GDM1 (cell line): ENCODE measurements at places on chromosomes 5 and 9.

DNA sequence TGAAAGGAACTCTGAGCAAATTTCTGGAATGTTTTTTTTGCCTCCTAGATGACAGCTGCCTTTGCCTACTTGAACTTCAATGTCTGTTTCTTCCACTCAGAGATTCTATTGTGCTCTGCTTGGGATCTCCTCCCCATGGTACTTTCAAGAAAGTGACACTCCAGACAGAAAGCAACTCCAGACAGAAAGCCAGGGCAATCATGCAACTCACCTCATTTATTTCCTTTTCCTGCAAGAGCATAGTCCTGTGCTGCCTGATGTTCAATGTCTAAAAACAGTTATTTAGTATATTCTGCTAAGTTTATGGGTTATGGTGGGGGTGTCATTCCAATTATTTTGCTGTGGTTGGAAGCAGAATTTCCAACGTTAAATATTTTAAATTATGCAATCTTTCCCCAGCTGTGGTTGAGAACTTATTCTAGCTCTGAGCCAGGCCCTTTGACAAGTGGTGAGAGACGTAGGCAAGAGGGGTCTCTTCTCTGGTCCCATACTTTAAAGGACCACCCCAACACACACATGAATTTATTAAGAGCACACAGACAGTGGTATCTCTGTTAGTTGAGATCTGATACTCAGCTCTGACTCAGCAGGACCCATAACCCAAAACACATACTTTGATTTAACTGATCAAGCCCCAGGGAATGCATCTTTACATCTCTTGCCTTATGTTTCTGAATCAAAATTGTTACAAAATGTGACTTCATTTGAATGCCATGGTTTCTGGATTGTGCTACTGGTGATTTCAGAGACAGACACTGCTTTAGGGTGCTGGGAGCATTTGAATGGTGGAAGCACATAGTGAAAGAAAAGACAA is 39.5 kb upstream of the MAMDC2 start:
- DNase-seq: no peak

- DNase-seq: no peak
Measured at GRCh38 chr9:27457445-27457844, 66.6 kb upstream of the IFNK start.

DNA sequence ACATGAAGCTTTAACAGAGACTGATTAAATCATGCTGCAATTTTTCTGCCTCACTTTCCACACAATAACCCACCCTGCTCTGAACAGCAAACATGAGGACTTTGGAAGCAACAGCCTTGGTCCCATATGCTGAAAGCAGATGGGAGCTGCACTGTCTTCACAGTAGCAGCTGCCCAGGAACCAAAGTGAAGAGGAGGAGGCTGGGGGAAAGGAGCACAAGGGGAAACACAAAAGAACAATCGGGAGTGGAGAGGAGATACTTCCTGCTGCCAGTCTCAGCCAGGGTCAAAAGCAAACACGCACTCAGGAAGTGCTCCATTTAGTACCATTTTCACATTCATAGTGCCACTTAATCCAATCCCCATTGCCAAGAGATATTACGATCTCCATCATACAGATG is 183.3 kb upstream of the PUM3 start:
- no peak for DNase-seq

DNA sequence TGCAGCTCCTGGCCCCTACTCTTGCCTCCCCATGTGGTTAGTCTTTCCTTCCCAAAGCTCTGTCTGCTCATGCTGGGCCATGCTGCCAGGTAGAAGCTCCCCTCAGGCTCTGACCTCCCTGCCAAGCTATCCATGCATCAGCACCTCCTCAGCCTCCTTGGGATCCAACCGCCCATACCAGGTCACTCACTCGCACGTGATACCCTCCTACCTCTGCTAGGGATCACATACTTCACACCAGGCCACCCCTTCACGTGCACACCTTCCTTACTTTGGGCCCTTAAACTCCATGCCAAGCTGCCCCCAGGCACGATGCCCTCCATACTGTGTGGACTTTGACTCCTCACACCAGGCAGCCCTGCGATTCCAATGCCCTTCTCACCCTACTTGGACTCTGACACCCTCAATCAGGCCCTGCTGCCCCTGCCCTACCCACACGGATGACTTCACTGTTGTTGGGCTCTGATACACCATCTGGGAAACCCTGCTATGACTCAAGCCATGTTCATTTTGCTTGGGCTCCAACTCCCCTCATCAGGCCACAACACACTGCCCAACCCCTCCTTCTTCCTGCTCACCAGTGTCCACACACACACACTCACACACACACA is 34.1 kb downstream of the ZNF483 start:
- DNase-seq: no peak

DNA sequence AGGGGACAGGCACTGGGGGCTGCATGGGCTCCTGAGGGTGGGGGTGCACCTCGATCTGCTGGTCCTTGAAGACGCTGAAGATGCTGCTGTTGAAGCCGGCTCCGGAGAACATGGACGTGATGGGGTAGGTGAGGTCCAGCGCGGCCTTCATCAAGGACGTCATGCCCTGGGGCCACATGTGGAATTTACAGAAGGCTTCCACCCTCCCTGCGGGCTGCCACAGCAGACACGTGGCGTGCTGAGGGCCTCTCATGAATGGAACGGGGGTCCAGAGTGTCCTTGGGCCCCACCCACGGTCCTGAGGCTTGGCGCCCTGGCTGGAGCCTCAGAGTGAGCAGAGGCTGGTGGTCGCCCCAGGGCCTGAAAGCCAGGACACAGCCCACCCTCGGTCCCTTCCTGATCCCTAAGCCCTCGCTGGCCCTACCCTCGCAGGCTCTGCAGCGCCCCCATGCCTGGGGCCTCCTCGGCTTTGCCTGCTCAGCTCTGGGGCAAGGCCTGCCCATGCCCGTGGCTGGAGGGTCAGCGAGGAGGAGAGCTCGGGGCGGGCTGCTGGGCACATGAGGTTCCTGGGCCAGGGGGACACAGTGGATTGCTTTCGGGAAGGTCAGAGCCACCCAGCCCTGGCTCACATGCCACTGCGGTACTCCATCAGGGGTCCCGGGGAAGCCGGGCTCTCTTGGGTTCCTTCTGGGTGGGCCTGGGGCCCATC is 5.3 kb upstream of the NSMF start:
- DNase-seq: no peak

DNA sequence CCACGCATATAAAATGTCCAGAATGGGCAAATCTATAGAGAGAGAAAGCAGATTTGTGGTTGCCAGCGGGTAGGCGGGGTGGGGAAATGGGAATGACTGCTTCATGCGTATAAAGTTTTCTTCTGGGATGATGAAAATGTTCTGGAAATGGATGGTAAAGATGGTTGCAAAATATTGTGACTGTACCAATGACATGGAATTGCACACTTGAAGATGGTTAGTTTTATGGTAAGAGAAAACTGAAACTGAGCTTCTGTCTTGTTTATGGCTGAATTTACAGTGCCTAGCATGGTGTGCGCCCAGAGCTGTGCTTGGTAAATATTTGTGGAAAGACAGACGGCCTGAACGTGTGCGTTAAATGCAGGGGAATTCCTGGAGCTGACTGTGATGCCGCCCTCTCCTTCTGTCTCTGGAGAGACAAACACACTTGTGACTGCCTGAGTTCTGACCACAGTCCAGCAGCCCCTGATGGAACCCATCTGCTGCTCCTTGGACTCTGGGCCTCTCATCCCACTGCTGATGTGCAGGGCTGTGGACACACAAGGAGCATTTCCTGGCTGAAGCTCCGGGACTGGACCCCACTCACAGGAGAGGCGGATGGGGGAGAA is 8.6 kb upstream of the PTGES start:
- no peak for DNase-seq

DNA sequence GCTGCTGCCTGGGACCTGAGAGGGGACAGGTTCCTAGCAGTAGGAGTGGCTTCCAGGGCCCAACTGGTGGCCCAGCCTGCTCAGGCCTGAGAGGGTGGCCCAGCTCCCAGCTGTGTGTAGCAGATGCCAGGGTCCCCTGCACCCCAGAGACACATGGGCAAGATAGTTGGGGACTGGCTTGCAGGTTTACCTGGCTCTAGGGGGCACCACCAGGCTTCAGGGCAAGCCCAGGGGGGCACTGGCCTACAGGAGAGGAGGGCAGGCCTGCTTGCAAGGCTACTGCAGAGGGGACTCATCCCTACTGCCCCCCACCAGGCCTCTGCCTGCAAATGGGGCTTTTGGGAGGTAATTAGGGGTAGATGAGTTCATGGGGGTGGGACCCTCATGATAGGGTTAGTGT is 123.3 kb downstream of the ZNF354C start:
- DNase-seq: no peak

GRCh38 chr5:38926121-38926520 is 80.3 kb downstream of the OSMR start:
- no peak for DNase-seq

GRCh38 chr5:17879276-17879675 is 245.0 kb downstream of the TAF11L14 start:
- no peak for DNase-seq

- no peak for DNase-seq
Measured at GRCh38 chr5:108661590-108662219, 86.0 kb upstream of the FER start.

GRCh38 chr9:13364271-13365000 is 84.9 kb upstream of the MPDZ start:
- no peak for DNase-seq

GRCh38 chr9:68793605-68794343 is 88.7 kb downstream of the PIP5K1B start:
- DNase-seq: no peak

DNA sequence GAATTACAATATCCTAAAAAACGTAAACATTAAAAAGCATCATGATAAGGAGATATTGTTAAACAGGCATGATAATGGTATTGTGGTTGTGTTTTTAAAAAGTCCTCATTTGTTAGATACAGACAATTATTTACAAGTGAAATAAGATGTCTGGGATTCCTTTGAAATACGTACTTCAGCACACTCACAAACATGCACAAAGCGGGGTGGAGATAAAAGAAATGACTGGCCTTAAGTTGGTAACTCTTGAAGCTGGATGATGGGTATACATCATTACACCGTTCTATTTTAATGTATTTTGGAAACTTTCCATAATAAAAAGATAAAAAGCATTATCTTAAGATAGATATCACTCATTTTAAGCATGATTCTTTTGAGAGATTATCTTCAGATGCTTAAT is 1.0 kb downstream of the FAM200C start:
- no peak for DNase-seq

DNA sequence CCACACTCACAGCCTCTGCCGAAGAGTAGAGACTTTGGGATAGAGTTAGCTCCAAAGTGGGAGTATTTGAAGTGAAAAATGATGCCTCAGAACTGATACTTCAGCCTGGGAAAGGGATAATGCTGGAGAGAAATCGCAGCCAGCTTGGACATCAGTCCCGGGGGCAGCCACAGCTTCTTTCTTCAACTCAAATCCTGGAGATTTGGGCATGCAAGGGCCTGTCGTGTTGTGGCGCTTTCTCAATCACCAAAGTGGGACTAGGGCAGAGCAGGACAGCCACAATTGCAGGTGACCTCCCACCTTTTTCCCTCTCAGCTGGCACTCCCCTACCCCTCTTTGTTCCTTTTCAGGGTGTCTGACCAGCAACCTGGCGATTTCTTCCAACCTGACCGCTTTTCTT is 70.4 kb downstream of the UBAP1 start:
- DNase-seq: no peak

- DNase-seq: no peak
Measured at GRCh38 chr9:744790-745484, 96.6 kb upstream of the DMRT1 start.

GRCh38 chr9:133821601-133822429 is 83.7 kb upstream of the SARDH start:
- no peak for DNase-seq
